ENCODE measurements at places on chromosomes 4 and X.
A peak's percentile ranks its signal among the peaks of the same experiment; 100 is the strongest.

- DNase-seq, result no peak
Observed at GRCh38 chrX:143636831-143637230, 930 bp upstream of the SLITRK4 start.

DNA sequence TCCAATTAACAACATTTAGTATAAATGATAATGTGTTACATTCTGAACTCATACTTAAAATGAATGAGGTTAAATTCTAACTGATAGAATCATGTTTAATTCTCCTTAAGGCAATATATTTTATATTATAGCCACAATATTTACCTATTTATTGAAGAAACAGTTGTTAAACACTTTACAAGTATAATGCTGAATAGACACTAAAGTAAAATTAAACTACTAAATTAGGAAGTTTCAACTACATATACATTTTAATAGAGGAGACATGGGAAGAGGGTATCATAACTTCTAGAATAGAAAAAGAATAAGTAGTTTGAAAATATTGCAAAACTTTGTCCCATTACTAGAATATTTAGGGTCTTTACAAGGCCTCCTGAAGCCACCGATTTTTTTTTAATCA is 36.2 kb upstream of the GRIA2 start:
- DNase-seq, result no peak

DNA sequence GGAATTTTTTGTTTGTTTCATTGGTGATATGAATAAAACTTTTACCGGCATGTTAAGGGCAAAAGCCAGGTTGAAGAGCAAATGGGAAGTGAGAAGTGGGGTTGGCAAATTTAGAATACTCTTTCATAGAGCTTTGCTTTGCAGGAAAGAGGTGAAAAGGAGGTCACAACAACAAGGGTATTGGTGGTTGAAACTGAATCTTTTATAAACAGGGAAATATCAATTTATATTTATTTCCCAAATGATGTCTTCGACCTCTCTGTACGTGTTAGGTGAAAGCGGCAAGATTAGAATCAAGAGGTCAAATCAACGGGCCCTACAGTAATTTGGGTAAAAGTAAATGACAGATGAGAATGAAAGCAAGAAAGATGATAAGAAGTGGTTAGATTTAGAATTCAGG is 3.4 kb downstream of the SMR3A start:
- no peak for DNase-seq

- peak; percentile 76 for DNase-seq
Observed at GRCh38 chr4:2412885-2413716, 5.3 kb downstream of the ZFYVE28 start.

DNA sequence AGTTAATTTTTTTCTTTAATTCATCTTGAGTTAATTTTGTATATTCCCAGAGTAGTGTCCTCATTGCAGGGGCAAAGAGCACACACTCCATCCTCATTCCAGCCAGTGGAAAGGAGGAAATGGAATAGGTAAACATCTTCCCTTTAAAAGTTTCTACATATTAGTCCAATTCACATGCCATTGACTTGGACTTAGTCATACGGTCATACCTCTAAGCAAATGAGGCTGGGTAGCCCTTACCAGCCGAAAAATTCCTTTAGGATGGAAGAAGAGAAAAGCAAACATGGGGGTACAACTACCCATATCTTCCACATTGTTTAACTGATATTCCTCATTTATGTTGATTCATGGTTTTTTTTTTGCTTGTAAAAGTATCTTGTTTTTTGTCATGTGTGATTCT is 37.4 kb upstream of the NDP start:
- no peak for DNase-seq

DNA sequence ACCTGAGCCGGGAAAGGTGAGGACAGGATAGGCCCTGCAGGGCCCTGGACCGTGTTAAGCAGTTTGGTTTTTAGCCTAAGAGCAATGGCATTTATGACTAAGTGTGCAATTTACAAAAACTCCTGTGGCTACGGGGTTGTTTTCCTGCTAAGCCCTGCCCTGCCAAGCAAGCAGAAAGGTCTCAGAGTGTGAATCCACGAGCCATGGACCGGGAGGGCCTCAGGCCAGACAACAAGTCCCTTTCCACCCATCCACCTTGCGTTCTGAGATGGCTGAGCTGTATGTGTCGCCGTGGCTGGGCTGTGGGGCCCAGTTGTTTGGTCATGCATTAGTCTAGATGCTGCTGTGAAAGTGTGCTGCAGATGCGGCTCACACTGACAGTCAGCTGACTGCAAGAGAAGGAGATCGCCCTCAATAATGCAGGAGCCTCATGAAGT is 33.9 kb upstream of the AFAP1 start:
- DNase-seq, result no peak

DNA sequence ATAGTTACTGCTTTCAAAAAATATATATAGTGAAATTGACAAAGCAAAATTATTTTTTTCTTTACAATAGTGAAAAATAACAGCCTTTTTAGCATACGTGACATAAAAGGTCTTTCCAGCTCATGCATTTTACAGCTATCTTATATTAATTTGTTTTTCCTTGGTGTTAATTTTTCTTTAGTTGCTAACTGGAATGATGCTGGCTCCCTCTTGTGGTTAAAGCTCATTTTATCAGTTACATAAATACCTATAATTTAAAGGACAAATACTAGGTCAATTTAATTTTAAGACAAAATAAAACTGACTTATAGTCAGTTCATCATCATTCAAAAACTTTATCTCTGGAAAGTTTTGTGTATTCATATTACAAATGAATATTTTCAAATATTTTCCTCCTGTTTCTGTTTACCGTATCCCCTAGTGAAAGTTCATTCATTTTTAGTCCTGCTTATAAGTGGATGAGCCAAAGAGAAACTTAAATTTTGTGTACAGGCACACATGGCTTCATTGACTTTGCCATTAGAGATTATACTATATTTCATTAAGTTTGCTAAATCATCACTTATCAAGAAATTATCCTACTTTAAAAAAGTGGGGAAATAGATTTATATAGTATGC is 9.9 kb upstream of the ANAPC4 start:
- DNase-seq, result no peak

DNA sequence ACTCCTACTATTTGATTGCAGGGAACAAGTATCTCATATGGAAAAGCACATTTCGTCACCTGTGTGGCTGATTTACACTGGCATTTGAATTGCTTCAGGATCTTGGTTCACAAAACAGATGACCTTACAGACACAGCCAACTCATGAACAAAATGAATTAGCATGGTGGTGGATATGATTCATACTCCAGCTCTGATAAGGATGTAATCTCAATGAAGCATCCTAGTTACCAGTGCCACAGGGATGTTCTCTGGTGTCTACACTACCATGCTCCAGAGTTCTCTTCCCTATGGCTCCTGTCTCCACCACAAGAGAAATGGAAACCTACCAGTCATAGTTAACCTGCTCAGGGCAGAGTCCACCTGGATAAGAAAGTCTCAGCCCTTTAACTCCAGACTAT is 40.7 kb downstream of the TEC start:
- DNase-seq, result no peak

- no peak for DNase-seq
Observed at GRCh38 chrX:107442914-107443527, 6.4 kb upstream of the FRMPD3 start.

DNA sequence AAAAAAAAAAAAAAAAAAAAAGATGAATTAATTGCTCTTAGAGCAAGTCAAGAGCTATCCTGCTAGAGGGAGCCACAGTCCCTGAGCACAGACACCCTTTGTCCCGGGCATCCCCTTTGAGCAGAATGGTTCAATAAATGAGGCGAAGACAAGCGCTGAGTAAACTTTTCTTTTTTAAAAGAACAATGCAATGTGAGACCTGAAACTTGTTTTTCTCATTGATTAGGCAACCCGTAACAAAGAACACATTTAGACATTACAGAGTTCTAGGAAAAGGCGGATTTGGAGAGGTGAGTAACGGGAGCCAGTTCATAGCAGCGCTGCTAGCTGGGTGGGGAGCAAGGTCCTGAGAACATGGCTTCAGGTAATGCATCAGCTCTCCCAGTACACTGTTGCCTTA is 46.1 kb downstream of the GRK4 start:
- no peak for DNase-seq

DNA sequence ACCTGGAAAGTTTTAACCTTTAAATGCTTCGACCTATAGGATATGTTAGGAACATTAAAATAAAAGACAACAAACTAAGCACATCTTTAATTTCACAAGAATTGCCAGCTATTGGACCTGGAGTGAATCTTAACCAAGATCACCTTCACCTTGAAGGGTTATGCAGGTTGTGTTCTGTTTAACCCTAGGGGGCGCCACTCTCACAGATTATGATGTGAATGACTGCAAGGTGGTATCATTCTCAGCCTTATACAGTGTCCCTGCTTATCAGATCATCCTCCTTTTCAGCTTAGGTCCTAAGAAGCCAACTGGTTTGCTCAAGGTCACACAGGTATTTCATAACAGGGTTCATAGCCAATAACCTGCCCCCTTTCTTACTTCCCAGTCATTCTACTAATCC is 23.5 kb downstream of the INTS6L start:
- DNase-seq, result no peak

GRCh38 chrX:79181401-79181800 is 36.9 kb downstream of the GPR174 start:
- DNase-seq, result no peak

DNA sequence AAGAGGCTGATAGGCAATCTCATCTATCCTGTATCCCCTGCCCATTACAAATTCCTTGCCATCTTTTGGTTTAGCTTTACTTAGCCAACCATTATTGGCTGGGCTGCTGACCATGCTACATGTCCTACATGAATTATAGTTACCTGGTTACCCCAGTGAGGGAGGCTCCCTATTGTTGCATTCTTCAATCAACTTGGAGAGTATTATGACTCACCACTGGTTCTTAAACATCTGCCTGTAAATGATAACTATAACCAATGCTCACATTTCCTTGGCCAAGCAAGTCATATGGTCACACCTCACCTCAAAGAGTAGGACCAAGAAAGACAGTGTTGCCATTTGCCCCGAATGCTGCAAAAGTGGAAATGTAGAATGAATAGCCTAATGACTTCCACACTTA is 297.6 kb downstream of the IL15 start:
- no peak for DNase-seq

DNA sequence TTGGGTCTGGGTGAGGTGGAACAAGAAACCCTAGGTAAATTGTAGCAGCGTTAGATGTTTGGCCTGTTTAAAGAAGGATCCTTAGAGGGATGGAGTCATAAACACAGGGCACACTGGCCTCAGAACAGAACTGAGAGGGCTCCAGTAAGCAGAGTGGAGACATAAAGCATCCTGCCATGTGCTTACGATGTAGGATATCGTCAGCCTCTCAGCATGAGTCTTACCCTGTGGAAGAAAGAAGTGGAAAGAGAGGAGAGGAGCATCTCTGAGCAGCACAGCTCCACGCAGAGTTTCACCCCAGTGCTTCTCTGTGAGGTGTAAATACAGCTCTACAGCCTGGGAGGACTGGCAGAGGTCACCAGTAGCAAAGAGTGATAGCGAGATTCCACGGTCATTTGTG is 27.8 kb upstream of the SORBS2 start:
- no peak for DNase-seq

GRCh38 chr4:79514621-79515329 is 106.7 kb upstream of the GK2 start:
- DNase-seq, result no peak

GRCh38 chrX:42869659-42870476 is 91.9 kb upstream of the PPP1R2C start:
- DNase-seq, result no peak

- no peak for DNase-seq
Observed at GRCh38 chr4:14334166-14334565, 668.1 kb upstream of the CPEB2 start.

GRCh38 chrX:32571579-32571978 is 639.8 kb downstream of the DMD start:
- DNase-seq, result no peak

GRCh38 chrX:47838361-47838760 is 1.7 kb downstream of the ZNF81 start:
- DNase-seq, result no peak

DNA sequence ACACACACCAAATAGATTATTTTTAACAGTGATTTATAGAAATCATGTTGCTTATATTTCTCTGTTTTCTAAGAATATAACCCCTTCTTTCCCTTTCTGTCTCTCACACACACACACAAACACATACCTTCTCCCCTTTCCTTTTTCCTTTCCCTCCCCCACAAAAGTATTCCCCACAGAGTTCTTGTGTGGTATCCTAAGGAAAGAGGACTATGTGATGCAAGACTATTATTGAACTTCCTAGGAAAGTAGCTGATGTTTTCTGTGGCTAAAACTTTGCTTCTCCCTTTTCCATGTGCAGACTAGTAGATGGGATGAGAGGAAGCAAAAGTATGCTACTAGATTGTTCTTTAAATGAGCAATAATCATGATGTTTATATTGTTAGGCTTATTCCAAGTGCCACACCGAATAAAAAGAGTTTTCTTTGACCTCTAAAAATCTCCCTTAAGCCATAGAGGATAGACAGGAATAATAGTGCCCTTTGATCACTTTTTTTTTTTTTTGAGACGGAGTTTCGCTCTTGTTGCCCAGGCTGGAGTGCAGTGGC is 38.7 kb downstream of the CPEB2 start:
- DNase-seq, result no peak

DNA sequence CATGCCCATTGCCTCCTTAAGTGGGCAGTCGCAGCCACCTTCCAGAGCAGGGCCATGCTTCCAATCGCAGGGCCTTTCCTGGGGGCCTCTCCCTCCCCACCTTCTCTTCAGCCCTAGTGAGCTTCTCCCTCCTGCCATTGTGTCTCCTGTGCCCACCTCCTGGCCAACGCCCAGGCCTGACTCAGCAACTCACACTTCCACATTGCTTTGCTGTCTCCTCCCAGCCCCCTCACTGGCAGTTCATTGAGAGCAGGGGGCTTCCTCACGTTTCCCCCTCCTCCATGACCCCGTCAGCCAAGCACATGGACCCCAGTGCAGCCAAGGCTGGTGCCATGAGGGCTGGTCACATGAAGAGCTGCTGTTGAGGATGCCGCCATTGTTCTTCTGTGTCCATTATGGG is 25.9 kb downstream of the HTRA3 start:
- DNase-seq, result no peak

DNA sequence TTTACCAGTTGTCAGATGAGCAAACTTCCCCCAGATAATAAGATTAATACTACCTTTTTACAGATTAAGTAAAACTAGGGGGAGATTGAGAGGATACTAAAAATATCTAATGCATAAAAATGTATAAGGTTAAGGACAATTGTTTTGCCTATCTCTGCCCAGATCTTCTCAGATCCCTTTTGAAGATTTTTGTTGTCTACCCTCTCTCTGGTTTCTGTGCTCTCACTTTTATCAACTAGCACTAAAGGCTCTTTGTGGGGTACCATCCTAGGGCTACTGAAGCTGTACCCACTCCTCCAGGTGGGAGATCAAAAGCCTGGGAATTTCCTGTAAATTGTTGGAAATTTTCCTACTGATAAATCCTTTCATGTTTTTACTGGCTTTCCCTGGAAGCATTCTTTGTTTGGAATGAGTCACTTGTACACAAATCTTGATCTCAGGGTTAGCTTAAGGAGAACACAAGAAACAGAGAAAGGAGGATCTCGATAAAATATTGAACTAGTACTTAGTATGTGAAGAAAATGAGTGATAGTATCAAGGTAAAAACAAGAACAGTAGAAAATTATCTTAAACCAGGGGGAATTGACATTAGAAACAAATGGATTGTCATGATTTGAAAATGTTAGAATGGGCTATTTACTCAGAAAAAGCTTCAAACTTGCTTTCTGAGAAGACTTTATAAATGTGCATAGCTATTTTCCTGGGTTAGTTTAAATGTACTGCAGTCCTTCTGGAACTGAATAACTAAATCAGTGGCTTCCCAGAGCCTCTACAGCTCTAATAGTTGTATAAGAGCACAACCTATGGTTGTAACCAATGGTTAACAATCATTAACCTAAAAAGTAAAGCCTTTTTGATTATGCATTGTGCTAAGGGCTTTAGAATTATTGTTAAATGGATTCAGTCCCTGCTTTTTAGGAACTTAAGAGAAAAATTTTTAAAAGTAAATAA is 679.9 kb upstream of the MAGEB2 start:
- DNase-seq, result no peak

Data from GM04504 (cell line).